ENCODE measurements at places on chromosomes 7 and 10. TPM values are rescaled to one million over a fixed set of nuclear protein-coding genes. Genes with fewer than 3 reads are reported as not detected.

- peak overlapping the region; percentile 90 for H3K27ac ChIP-seq
- H3K4me1 ChIP-seq: peaks cover 19% of the 10 kb centered on the region
- H3K36me3 ChIP-seq: peaks cover 4% of the 10 kb centered on the region
- H3K27me3 ChIP-seq: no peaks in the 10 kb centered on the region
These were observed 5.6 kb upstream of the PKD1L1 start for GRCh38 chr7:47953822-47954221.

- H3K4me1 ChIP-seq: no peaks in the 10 kb centered on the region
- DNase-seq: no peak
- H3K27ac ChIP-seq: no peak overlapping the region
These were observed 84.3 kb downstream of the CFTR start for GRCh38 chr7:117564080-117564479.

DNA sequence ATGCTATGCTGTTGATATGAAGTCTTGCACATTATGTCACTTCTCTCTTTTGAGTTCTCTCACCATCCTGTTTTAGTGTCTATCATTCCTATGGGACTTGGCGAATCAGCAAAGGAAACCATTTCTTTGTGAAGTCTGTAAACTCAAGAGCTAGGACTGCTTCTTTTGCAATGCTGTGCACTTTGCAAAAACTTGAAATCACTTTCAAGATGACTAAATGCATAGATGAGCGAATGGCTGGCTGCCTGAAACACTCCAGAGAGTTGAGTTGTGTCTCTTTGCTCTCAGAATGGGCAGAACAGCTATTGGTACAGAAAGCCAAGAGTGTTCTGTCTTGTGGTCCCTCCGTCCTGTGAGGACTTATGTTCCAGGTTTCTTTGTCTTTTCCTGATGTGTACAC, 18.3 kb upstream of the ELMO1 start:
- peaks cover 10% of the 10 kb centered on the region for H3K27me3 ChIP-seq
- H3K4me1 ChIP-seq: no peaks in the 10 kb centered on the region
- H3K4me3 ChIP-seq: no peak overlapping the region

GRCh38 chr7:92747041-92747835, 89.1 kb downstream of the CDK6 start:
- DNase-seq: no peak
- no peak overlapping the region for H3K4me3 ChIP-seq
- peaks cover 10% of the 10 kb centered on the region for H3K36me3 ChIP-seq
- H3K27me3 ChIP-seq: no peaks in the 10 kb centered on the region
- peaks cover 81% of the 10 kb centered on the region for H3K4me1 ChIP-seq

DNA sequence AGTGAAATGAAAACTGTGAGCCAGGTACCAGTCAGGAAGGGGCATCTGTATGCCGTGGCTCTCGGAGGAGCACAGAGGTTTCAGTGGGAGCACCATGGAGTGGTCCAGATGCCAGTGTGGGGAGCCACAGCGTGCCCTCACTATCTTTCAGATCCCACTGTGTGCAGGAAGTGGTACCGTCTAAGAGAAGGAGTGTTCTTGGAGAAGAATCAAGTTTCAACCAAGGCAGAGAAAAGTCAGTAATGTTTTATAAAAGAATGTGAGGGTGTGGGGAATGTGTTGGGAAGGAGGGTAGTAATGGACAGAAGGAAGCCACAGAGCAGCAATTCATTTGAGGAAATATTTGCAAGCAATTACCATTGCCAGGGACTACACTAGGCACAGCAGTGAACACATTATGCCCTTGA, 35.6 kb downstream of the PRKAR2B start:
- H3K4me3 ChIP-seq: no peak overlapping the region
- H3K36me3 ChIP-seq: no peaks in the 10 kb centered on the region
- DNase-seq: no peak

GRCh38 chr10:3893901-3894563, 109.0 kb upstream of the KLF6 start:
- no peaks in the 10 kb centered on the region for H3K27me3 ChIP-seq
- peak overlapping the region; percentile 84 for H3K27ac ChIP-seq
- no peaks in the 10 kb centered on the region for H3K36me3 ChIP-seq
- no peak overlapping the region for H3K4me3 ChIP-seq

DNA sequence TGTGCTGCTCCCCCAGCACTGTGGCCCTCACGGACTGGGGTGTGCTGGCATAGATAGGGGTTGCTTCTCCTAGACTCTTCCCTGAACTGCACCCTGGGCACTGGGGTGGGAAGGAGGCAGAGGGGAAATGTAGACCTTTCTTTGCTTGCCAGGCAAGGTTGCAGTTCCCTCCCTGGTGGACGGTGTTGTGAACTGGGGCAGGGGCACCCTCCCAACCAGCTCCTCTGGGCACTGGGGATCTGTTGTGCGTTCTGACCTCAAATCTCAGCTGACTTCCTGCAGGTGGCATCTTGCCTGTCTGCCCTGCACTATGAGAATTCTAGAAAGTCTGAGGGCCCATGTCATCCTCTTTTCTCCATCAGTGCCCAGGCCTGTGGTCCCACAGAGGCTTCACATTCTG, 53.9 kb downstream of the ARHGAP22 start:
- H3K27me3 ChIP-seq: no peaks in the 10 kb centered on the region
- H3K36me3 ChIP-seq: no peaks in the 10 kb centered on the region
- no peak for DNase-seq

- H3K27me3 ChIP-seq: no peaks in the 10 kb centered on the region
- no peak for DNase-seq
- H3K36me3 ChIP-seq: no peaks in the 10 kb centered on the region
These were observed 306.7 kb downstream of the GPR158 start for GRCh38 chr10:25481467-25481866.

Gene SCART1
- 2.4 TPM for total RNA-seq

Gene TMEM130
- total RNA-seq: 19.3 TPM

GRCh38 chr7:10708447-10708846, 265.2 kb upstream of the PHF14 start:
- H3K36me3 ChIP-seq: no peaks in the 10 kb centered on the region
- no peaks in the 10 kb centered on the region for H3K27me3 ChIP-seq
- no peak for DNase-seq
- no peak overlapping the region for H3K4me3 ChIP-seq
- no peak overlapping the region for H3K27ac ChIP-seq

GRCh38 chr10:115593060-115593459, 499.9 kb downstream of the ATRNL1 start:
- H3K27me3 ChIP-seq: no peaks in the 10 kb centered on the region
- no peaks in the 10 kb centered on the region for H3K4me1 ChIP-seq
- H3K4me3 ChIP-seq: no peak overlapping the region
- DNase-seq: no peak
- H3K27ac ChIP-seq: no peak overlapping the region

Gene KCNIP2
- total RNA-seq: 1.8 TPM

- H3K4me1 ChIP-seq: peaks cover 6% of the 10 kb centered on the region
- H3K36me3 ChIP-seq: no peaks in the 10 kb centered on the region
- no peak overlapping the region for H3K4me3 ChIP-seq
These were observed 102.5 kb downstream of the VIM start for GRCh38 chr10:17330501-17330900.

Gene CYP2C19
- 0.12 TPM for total RNA-seq

Gene JAKMIP3
- total RNA-seq: 1.6 TPM

GRCh38 chr10:5361966-5362365, 2.8 kb upstream of the UCN3 start:
- no peak overlapping the region for H3K4me3 ChIP-seq
- H3K36me3 ChIP-seq: no peaks in the 10 kb centered on the region
- H3K27ac ChIP-seq: no peak overlapping the region
- no peaks in the 10 kb centered on the region for H3K4me1 ChIP-seq

- no peak overlapping the region for H3K4me3 ChIP-seq
- DNase-seq: no peak
- no peaks in the 10 kb centered on the region for H3K27me3 ChIP-seq
- H3K27ac ChIP-seq: no peak overlapping the region
- peaks cover 5% of the 10 kb centered on the region for H3K36me3 ChIP-seq
- H3K4me1 ChIP-seq: peaks cover 51% of the 10 kb centered on the region
These were observed 37.9 kb downstream of the SVIL start for GRCh38 chr10:29596826-29597225.

DNA sequence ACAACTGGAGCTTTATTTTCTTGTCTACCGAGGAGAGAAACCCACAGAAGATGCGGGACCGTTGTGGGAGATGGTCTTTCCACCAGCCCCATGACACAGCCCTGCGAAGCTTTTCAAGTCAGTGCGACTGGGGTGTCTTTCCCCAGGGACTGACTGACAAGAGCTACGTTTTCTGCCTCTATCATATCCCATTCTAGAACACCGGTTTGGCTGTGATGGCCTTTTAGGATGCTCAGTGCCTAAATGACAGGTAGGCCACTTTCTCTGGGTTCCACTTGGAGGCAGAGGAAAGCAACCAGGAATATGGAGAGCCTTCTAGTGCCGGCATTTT, 16.9 kb downstream of the SLC13A4 start:
- no peak overlapping the region for H3K27ac ChIP-seq
- peaks cover 7% of the 10 kb centered on the region for H3K4me1 ChIP-seq
- no peaks in the 10 kb centered on the region for H3K36me3 ChIP-seq
- no peak overlapping the region for H3K4me3 ChIP-seq

GRCh38 chr7:89023206-89023605, 227.7 kb upstream of the TEX47 start:
- no peaks in the 10 kb centered on the region for H3K27me3 ChIP-seq
- no peak overlapping the region for H3K27ac ChIP-seq
- no peak overlapping the region for H3K4me3 ChIP-seq
- H3K36me3 ChIP-seq: no peaks in the 10 kb centered on the region
- H3K4me1 ChIP-seq: peaks cover 13% of the 10 kb centered on the region
- no peak for DNase-seq

GRCh38 chr7:158789842-158790241, 39.5 kb downstream of the ESYT2 start:
- no peak overlapping the region for H3K4me3 ChIP-seq
- H3K36me3 ChIP-seq: peaks cover 30% of the 10 kb centered on the region
- no peak overlapping the region for H3K27ac ChIP-seq
- no peaks in the 10 kb centered on the region for H3K27me3 ChIP-seq
- H3K4me1 ChIP-seq: peaks cover 38% of the 10 kb centered on the region
- no peak for DNase-seq

Gene OPN4
- total RNA-seq: not detected

Gene KBTBD2
- total RNA-seq: 24.8 TPM

Gene BLVRA
- 53.8 TPM for total RNA-seq

- peaks cover 9% of the 10 kb centered on the region for H3K27me3 ChIP-seq
- no peaks in the 10 kb centered on the region for H3K36me3 ChIP-seq
- no peak overlapping the region for H3K27ac ChIP-seq
These were observed 3.3 kb upstream of the GRIFIN start for GRCh38 chr7:2479276-2480069.

- peaks cover 74% of the 10 kb centered on the region for H3K4me1 ChIP-seq
- DNase-seq: no peak
- H3K4me3 ChIP-seq: no peak overlapping the region
- no peaks in the 10 kb centered on the region for H3K27me3 ChIP-seq
- H3K36me3 ChIP-seq: no peaks in the 10 kb centered on the region
These were observed 48.4 kb downstream of the UNC5B start for GRCh38 chr10:71260622-71261325.

Gene PDCD11
- 33.0 TPM for total RNA-seq

DNA sequence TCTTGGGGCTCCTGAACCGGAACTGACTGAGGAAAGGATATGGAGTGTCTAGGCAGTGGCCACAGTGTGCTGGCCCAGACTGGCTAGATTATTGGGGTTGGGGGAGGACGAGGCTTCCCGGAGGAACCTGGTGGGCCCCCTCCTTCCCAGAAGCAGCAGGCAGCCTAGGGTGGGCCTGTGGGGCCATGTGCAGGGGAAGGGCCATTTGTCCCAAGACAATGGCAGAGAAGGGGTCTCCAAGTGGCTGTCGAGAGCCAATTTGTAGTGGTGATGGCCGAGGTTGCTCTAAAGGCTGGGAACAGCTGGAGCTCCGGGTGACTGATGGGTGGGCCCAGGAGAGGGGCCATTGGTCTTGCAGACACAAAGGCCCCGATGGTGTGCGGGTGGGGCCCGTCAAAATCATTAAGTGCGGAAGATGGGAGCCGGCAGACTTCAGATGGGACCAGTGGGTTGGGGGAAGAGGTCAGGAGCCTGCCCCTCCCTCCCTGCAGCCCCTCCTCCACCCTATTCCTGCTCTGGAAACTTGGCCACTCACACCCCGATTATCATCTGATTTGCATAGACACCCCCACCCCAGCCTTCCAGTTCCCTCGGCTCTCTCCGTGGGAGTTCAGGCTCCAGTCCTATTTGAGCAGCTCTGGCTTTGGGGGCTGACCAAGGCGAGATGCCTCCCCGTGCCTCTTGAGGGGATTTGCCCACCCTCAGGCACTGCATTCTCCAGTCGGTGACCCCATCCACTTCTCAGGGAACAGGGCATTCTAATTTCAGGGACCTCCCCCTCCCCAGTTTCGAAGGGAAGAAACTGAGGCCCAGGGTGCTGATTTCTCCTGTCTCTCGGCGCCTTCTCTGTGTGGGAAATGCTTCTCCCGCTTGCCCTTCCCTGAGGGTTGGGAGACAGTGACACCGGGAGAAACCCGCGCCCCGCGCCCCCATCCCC, 36.0 kb upstream of the PAX2 start:
- peaks cover 70% of the 10 kb centered on the region for H3K27me3 ChIP-seq
- peak overlapping the region; percentile 31 for H3K4me3 ChIP-seq
- DNase-seq: no peak
- peaks cover 7% of the 10 kb centered on the region for H3K4me1 ChIP-seq
- H3K36me3 ChIP-seq: no peaks in the 10 kb centered on the region
- no peak overlapping the region for H3K27ac ChIP-seq

GRCh38 chr7:11524476-11525397, 307.3 kb downstream of the THSD7A start:
- H3K36me3 ChIP-seq: no peaks in the 10 kb centered on the region
- no peaks in the 10 kb centered on the region for H3K4me1 ChIP-seq
- no peak overlapping the region for H3K4me3 ChIP-seq

DNA sequence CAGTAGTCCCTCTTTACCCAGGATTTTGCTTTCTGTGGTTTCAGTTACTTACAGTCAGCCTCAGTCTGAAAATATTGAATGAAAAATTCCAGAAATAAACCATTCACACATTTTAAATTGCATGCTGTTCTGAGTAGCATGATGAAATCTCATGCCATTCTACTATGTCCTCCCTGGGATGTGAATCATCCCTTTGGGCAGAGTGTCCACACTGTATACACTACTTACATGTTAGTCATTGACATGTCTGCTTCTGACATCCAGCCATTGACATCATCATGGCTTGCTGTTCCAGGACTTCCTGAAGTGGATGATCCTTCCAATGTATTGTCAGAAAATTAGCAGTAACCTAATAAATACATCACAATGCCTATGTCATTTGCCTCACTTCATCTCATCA, 34.6 kb upstream of the MALRD1 start:
- no peaks in the 10 kb centered on the region for H3K27me3 ChIP-seq
- no peak overlapping the region for H3K4me3 ChIP-seq
- H3K36me3 ChIP-seq: no peaks in the 10 kb centered on the region
- DNase-seq: no peak
- peak overlapping the region; percentile 20 for H3K27ac ChIP-seq

Gene PLXNA4
- total RNA-seq: 13.0 TPM

- no peaks in the 10 kb centered on the region for H3K36me3 ChIP-seq
- peaks cover 51% of the 10 kb centered on the region for H3K4me1 ChIP-seq
- no peaks in the 10 kb centered on the region for H3K27me3 ChIP-seq
- no peak overlapping the region for H3K27ac ChIP-seq
These were observed 81.9 kb upstream of the TRIL start for GRCh38 chr7:29039821-29040578.

Gene HOGA1
- total RNA-seq: not detected

Gene SHLD2
- total RNA-seq: 29.2 TPM

GRCh38 chr10:30984563-30985328, 46.9 kb downstream of the ZNF438 start:
- H3K4me3 ChIP-seq: no peak overlapping the region
- H3K27me3 ChIP-seq: no peaks in the 10 kb centered on the region
- H3K27ac ChIP-seq: no peak overlapping the region
- H3K4me1 ChIP-seq: peaks cover 15% of the 10 kb centered on the region
- no peak for DNase-seq

GRCh38 chr7:82021713-82022112, 251.9 kb upstream of the HGF start:
- H3K27ac ChIP-seq: no peak overlapping the region
- no peak overlapping the region for H3K4me3 ChIP-seq
- H3K27me3 ChIP-seq: no peaks in the 10 kb centered on the region
- DNase-seq: no peak
- peaks cover 20% of the 10 kb centered on the region for H3K4me1 ChIP-seq
